ENCODE measurements at places on chromosomes 4 and X. TPM values are rescaled to one million over a fixed set of nuclear protein-coding genes. Genes with fewer than 3 reads are reported as not detected.

POU3F4 gene
- total RNA-seq, result 1.4 TPM

SPACA5 gene
- total RNA-seq, result not detected

CASP3 gene
- 81.1 TPM for total RNA-seq

WNK3 gene
- total RNA-seq, result 37.1 TPM

EGFL6 gene
- 0.93 TPM for total RNA-seq

SYTL5 gene
- 0.38 TPM for total RNA-seq

EDNRA gene
- 3.3 TPM for total RNA-seq

PRMT9 gene
- total RNA-seq, result 9.6 TPM

WDR1 gene
- 339 TPM for total RNA-seq

MGST2 gene
- 7.4 TPM for total RNA-seq

PTTG2 gene
- not detected for total RNA-seq

TMEM255A gene
- 0.73 TPM for total RNA-seq

RHOXF2 gene
- total RNA-seq, result not detected

NPY2R gene
- total RNA-seq, result 0.41 TPM

SLC38A5 gene
- 73.8 TPM for total RNA-seq

GNRHR gene
- not detected for total RNA-seq

FBXO8 gene
- total RNA-seq, result 7.5 TPM

MAGEC2 gene
- not detected for total RNA-seq

GSX2 gene
- not detected for total RNA-seq

DRD5 gene
- total RNA-seq, result not detected

PDCL2 gene
- total RNA-seq, result not detected

CFAP47 gene
- total RNA-seq, result not detected

MAGEC3 gene
- total RNA-seq, result not detected

BTC gene
- total RNA-seq, result 0.11 TPM

MAGEC1 gene
- not detected for total RNA-seq

SLC2A9 gene
- total RNA-seq, result 0.20 TPM

HSFX4 gene
- not detected for total RNA-seq

LONRF3 gene
- 0.11 TPM for total RNA-seq

STAG2 gene
- 94.9 TPM for total RNA-seq

VCX3A gene
- total RNA-seq, result 0.63 TPM

STIM2 gene
- total RNA-seq, result 22.9 TPM

PAGE5 gene
- not detected for total RNA-seq

ANKRD17 gene
- 87.1 TPM for total RNA-seq

MAGEB18 gene
- not detected for total RNA-seq

SMIM10 gene
- 2.3 TPM for total RNA-seq

HERC5 gene
- 20.7 TPM for total RNA-seq

ADH1A gene
- not detected for total RNA-seq

CTAG2 gene
- total RNA-seq, result not detected

CXCL11 gene
- 0.33 TPM for total RNA-seq

SLITRK4 gene
- total RNA-seq, result 8.2 TPM

TMEM154 gene
- total RNA-seq, result 1.5 TPM

GABRQ gene
- total RNA-seq, result 9.6 TPM

WFS1 gene
- total RNA-seq, result 29.1 TPM

SPARCL1 gene
- 0.78 TPM for total RNA-seq

PDGFRA gene
- 3.4 TPM for total RNA-seq

PPP1R3F gene
- 6.8 TPM for total RNA-seq

ACE2 gene
- 0.29 TPM for total RNA-seq

NAP1L2 gene
- total RNA-seq, result 15.8 TPM

TBC1D9 gene
- 1.0 TPM for total RNA-seq
